ENCODE measurements at places on chromosomes 12 and 14.

DNA sequence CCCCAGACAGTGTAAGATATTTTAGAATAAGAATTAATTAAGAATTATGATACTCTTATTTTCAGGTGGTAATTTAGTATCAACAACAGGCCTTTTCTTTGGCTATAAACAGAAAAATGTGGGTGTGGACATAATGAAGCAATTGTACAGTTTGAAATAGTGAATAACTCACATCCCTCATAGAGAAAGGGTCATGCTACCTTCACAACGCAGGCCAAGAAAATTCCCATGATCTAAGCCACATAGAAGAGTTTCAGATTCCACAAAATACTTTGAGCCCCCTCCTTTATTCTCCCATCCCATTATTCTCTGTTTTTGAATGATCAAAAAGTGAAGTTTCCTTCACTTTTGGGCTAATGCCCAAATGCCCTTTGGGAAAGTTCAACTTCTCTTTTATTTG, 23.5 kb upstream of the DHRS7 start:
- DNase-seq: no peak

GRCh38 chr14:99955826-99956455, 109.3 kb upstream of the EVL start:
- DNase-seq: no peak

GRCh38 chr12:62604871-62605270, 138.2 kb downstream of the MON2 start:
- no peak for DNase-seq

DNA sequence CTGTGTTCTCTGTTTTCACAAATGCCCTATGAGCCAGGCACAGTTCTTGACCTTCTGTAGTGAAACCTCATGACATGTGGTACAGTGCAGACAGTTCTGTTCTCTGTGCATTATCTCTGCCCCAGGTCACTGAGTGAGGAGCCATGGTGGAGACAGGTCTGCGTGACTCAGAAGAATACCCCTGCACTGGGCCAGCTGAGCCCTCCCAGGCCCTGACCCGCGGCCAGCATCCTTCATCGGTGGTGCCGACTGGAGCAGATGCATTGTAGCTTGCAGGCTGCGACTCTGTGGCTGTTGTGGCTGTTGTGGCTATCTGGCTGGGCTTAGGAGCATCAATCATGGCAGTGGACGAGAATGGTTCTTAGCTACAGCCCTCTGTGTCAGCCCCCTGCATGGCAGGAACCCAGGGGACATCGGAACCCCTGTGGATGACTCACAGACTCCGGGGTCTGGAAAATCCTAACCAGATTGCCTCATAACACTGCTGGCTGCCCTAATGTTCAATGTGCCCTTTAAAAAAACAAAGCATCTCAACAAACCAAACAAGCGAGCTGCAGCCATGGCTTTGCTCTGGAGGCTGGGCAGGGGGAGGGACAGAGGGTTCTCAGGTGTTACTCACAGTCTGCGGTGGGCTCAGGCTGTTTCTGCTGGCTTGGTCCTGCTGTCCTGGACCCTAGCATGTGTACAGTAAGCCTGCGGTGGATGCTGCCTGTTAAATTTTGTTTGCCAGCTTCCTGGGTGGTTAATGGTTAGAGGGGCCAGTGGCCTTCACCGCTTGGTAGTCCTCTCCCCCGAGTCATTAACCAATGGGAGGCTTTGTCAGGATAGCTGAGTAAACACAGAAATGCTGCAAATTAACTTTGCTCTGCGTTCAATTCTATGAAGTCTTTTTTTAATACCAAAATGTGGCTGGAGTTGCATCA, at the start of gene SERPINA6:
Gene SERPINA6 (minus strand): TSS at position 689 of the 923 bp plus-strand sequence. CDS start 8,688 bp downstream, outside the sequence.
- no peak for DNase-seq

- no peak for DNase-seq
Measured at GRCh38 chr12:130998136-130998535, 44.4 kb downstream of the ADGRD1 start.

DNA sequence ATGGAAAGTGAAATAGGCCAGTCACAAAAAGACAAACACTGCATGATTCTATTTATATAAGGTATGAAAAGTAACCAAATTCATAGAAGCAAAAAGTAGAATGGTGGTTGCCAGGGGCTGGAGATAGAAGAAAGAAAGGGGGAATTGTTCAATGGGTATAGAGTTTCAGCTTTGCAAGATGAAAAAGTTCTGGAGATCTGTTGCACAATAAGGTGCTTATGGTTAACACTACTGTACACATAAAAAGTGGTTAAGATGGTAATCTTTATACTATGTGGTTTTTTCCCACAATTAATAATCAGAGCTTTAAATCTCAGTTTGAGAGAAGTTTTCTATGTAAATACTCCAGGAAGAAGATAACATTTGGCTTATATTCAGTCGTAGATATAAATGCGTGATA, 73.4 kb downstream of the SLC38A4 start:
- no peak for DNase-seq
